Caco-2 (cell line): ENCODE measurements at places on chromosomes 6 and 20. TPM values are rescaled to one million over a fixed set of nuclear protein-coding genes. Genes with fewer than 3 reads are reported as not detected.

Gene ARMH2
- not detected in 2 replicates for total RNA-seq

Gene MRPL14
- 87.6 and 92.2 TPM in 2 replicates for total RNA-seq

Gene FAM83D
- total RNA-seq: 82.4 and 86.3 TPM in 2 replicates

Gene SAMD3
- total RNA-seq: 1.5 and 1.7 TPM in 2 replicates

Gene ZNF165
- 9.2 and 11.0 TPM in 2 replicates for total RNA-seq

Gene MAS1
- total RNA-seq: not detected in 2 replicates

Gene KHDC1
- 8.1 and 8.6 TPM in 2 replicates for total RNA-seq

Gene PREX1
- 7.7 and 9.5 TPM in 2 replicates for total RNA-seq

Gene REM1
- not detected in 2 replicates for total RNA-seq

Gene CALHM4
- total RNA-seq: 1.8 and 3.4 TPM in 2 replicates

Gene SLC4A11
- total RNA-seq: 8.6 and 9.5 TPM in 2 replicates

- DNase-seq: no peak
Observed at GRCh38 chr6:3888153-3888957, 39.2 kb downstream of the FAM50B start.

DNA sequence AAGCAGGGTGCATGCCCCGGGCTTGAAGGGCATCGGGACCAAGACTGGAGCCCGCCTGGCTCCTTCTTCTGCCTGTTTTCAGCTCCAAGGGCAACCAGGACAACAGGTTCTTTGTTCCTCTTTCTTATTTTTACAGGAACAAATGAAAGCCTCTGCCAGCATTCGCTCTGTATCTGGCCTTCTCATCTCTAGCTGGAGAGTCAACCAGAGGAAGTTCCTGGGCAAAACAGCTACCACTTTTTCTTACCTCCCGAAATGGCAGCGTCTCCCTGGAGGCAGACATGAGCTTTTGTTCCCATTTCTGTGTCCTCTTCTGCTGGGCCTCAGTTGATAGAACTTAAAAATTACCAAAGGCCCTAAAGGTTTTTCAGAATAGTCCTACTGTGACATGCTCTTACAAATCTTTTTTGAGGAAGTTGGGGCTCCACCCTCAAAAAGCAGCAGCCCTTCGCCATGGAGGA lies 74.1 kb upstream of the NAA20 start:
- DNase-seq: no peak

DNA sequence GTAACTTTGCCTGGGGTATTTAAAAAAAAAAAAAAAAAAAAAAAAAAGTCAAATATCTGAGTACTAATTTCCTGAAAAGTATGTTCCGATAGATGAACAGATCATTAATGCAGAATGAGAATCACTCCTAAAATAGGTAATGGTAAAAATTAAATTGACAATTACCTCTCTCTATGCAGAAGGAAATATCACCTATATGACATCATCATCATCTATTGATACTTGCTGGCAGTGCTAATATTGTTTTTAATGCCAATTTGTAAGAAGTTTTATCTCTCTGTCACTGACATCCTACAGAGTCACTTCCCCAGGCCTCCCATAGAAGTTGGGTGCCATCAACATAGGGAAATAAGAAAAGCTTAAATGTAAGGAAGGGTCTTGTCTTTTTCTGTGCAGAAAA lies 29.9 kb downstream of the ADNP start:
- no peak for DNase-seq

DNA sequence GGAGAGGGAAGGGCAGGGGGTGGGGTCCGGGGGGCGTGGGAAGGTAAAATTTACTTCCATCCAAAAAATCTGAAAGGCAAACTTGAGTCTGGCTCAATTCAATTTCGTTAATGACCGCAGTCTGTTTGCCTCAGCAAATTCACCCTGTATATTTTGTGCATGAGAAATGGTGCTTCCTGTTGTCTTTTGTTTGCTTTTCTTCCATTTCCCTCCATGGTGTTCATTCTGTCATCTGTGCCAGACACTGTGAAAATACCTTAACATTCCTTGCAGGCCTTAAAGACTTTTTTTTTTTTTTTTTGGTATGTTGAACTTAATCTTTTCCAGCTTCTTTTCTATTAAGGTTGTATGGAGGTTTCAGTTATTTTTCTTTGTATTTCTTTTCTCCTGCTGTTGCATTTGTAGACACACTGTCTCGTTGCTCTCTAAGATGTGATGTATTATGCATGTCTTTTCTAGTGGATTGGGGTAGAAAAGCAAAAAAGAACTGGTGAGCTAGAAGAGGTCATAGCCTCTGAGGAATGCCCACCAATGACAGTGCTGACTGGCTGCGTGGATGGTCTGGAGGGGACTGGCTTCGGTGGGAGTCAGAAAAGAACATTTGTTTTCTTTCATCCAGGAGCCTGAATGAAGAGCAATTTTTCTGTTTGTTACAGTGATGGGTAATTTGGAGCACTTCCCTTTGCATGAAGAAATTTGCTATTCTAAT lies 585.0 kb upstream of the MAP3K7 start:
- DNase-seq: no peak

GRCh38 chr6:162385980-162386379 lies 341.6 kb downstream of the PRKN start:
- no peak for DNase-seq

DNA sequence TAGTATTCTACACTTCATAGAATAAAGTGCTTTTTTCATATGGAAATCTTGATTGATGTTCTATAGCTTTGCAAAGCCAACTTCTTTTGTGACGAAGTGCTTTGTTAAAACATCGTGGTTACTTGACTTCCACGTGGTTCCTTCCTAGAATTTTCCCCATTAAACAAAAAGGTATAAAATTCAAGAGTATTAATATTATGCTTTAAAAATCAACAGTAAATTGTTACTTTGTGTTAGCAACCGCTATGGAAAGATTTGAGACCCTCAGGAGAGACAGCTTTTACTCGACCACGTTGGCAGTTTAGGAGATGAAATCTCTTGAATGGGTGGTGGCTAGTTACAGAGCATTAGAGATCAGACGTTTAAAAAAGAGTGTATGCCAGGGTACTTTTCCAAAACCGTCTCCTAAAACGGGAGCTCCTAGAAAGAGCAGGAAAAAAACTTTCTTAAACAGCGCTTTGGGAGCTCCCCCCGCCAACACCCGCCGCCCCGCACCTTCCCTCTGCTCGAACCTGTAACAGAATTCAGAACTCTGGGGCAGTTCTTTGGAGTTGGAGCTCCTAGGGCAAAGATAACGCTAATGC lies 920 bp downstream of the GJA1 start:
- no peak for DNase-seq

GRCh38 chr6:131692589-131692988 lies 8.6 kb downstream of the OR2A4 start:
- DNase-seq: no peak

DNA sequence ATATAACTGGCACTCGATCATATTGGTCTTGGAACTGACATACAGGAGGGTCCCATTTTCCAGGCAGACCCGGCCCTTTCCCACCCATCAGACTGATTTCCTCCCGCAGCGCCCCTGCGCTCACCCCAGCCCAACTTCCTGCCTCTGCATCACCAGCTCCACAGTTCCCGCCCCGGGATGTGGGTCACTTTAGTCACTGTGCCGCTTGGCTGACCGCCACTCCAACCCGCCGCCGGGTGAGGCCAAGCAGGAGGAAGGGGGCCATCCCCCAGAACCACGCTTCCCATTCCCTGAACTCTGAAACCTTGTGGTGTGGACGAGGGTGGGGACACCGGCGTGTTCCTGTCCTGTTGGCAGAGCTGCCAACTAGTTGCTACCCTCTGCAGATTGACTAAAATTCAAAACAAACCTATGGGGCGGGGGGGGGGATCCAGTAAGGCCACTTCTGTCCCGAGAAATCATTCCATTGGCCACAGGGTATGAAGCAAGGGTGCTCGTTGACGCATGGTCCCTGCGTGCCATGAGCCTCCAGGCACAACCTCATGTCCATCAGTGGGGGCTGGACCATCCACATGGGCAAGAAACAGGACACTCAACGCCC lies 12.3 kb downstream of the TGM2 start:
- DNase-seq: no peak

- no peak for DNase-seq
Observed at GRCh38 chr20:2902291-2902690, 29.0 kb downstream of the PTPRA start.

- DNase-seq: no peak
Observed at GRCh38 chr6:14726816-14727493, 518.9 kb upstream of the JARID2 start.

- peak; percentile 44 for DNase-seq
Observed at GRCh38 chr6:135183002-135183531, 2.0 kb downstream of the MYB start.

DNA sequence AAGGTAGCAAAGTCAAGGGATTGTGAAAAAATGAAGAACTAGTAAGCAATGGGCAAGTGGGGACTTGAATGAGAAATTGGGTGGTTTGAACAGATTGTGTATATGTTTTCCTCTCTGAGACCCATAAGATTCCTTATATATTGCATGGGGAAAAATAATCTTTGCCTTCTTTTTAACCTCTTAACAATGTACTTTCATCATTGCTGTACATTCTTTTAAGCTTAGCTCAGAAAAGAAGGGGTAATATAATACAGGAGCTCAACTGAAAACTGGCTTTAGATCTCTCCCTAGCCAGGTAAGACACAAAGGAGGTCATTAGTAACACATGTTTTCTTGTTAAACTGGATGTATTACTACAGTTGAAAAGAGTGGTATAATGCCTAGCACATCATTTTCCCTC lies 287.2 kb downstream of the RNF144B start:
- DNase-seq: no peak

DNA sequence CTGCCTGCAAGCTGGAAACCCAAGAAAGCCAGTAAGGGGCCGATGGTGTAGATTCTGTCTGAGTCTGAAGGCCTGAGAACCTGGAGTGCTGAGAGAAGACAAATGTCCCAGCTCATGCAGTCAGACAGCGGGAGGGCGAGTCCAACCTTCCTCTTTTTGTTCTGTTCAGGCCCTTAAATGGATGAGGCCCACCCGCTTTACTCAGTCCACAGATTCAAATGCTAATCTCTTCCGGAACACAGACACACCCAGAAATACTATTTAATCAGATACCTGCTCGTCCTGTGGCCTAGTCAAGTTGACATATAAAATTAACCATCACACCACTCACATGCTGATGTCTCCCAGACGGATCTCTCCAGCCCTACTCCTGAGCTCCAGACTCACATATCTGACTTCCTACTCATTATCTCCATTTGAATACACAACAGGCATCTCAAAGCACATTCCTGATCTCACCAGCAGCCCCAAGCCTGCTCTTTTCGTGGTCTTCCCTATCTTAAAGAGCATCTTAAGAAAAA lies 26.7 kb upstream of the SRC start:
- DNase-seq: no peak

- DNase-seq: no peak
Observed at GRCh38 chr6:41651962-41652657, 13.8 kb downstream of the MDFI start.

DNA sequence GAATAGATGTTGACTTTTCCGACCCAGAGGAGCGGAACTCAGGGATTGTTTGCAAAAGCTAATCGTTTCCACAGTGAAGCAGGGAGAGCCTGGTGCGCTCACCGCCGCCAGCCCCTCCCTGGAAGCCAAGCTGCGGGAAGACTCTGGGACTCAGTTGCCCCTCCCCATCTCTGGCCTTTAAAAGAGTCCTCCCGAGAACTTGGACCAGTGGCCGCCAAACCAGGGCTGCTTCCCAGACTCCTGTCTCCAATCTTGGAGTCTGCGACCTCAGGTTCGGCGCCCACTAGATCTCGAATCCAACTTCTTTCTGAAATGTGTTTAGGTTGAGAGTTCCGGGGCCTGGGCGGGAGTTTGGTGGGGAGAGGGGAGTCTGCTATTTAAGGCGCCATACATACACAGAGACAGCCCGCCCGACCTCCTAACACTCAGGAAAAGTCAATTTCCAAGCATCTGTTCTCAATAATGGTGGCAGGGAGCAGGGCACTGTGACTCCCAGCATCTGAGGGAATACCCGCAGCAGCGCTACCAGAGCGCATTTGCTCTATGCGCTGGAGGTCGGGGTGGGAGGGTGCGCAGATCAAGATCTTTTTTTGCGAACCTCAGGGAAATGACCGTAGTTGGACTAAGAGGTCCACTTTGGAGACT lies 800 bp upstream of the GRIK2 start:
- DNase-seq: no peak

DNA sequence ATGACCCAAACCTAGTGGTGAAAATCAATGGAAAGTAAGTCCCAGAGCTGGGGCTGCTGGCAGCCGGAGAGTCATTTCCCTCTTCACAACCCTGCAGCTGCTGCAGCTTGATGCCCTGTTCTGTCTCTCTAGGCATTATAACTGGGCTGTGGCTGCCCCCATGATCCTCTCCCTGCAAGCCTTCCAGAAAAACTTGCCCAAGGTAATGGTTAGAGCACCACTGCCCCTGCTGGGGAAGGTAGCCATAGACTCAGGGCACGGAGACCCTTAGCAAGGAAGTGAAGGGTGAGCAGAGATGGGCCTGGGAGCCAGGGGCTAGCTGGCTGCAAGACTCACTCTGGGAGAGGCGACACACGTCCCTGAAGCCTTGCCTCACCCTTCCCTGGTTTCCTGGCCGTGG lies 12.0 kb downstream of the LPIN3 start:
- no peak for DNase-seq

DNA sequence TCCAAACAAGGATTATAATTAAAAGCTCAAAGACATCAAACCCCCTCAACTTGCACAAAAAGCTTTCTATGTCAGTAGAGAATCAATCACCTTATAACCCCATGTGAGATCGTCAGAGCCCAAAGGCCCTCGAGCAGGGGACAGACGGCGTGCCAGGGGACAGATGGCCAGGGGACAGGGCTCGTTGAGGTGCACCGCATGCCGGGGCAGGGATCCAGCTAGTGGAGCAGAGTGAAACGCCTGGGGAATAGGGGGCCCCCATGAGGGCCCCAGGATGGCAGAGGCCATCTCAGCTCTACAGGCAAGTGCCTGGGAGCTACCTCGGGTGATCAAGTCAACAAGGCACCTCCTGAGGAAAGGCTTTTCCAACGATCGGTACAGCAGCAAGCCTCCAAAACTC lies 28.6 kb downstream of the DIDO1 start:
- DNase-seq: no peak

- peak; percentile 41 for DNase-seq
Observed at GRCh38 chr6:24991810-24992467, 56.2 kb upstream of the RIPOR2 start.

DNA sequence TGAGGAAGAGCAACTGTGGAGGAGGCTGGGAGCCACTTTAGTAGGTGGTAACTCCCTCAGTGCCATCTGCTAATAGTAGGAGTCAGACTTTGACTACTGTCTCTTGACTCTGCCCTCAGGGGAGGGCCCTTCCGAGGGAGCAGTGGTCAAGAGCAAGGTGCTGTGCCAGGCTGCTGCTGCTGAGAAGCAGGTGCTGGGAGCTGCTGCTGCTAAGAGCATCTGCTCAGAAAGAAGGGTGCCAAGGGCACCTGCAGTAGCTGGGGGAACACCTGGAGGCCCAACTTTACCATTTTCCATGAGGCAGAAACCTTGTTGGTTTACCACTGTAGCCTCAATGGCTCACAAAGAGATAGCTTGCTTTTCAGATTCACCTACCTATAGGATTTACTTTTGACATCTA lies 18.5 kb downstream of the GGTLC1 start:
- no peak for DNase-seq

GRCh38 chr20:3674995-3675900 lies 6.6 kb downstream of the ADAM33 start:
- DNase-seq: no peak

DNA sequence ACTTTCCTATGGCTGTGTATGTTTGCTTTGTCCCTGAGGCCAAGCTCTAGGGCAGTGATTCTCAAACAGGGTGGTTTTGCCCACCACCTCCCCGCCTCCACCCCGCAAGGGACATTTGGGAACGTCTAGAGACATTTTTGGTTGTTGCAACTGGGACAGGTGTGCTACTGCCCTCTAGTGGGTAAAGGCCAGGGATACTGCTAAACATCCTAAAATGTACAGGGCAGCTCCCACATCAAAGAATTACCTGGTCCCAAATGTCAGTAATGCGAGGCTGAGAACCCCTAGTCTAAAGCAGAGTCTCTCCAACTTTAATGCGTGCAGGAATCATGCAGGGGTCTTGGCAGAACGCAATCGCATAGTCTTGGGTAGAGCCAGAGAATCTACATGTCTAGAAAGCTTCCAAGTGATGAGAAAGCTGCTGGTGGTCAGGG lies 5.1 kb downstream of the KCNS1 start:
- DNase-seq: peak; percentile 87
